Activated CD4-positive, alpha-beta memory T cell treated with anti-CD3 and anti-CD28 coated beads, Interleukin-2, amount 10 ng/mL, durations not matched to agents 7 days and 5 days (primary cell): ENCODE measurements at places on chromosomes 1 and 21. TPM values are rescaled to one million over a fixed set of nuclear protein-coding genes. Genes with fewer than 3 reads are reported as not detected.

DNA sequence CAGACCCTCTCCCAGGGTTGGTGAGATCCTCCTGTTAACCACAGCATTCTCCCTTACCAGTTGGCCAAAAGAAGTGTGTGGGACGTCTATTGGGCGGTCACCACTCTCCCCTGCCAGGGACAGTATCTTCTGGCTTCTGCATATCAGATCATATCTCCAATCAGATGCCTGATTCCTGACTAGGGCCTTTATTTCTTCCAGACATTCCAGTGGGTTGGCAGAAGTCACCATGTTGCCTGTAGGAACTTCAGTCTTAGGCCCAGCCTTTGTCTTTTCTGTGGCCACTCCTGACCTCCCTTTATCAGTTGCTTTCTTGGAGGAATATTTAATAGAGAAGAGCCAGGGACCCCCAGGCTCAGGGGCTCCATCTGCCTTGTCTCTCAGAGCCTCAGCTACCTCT, 130.4 kb upstream of the F3 start:
- DNase-seq, result no peak

- no peak for DNase-seq
These were observed 762.9 kb downstream of the LTN1 start for GRCh38 chr21:28229814-28230213.

ST6GALNAC5 gene
- total RNA-seq, result not detected

KRTAP11-1 gene
- not detected for total RNA-seq

DNA sequence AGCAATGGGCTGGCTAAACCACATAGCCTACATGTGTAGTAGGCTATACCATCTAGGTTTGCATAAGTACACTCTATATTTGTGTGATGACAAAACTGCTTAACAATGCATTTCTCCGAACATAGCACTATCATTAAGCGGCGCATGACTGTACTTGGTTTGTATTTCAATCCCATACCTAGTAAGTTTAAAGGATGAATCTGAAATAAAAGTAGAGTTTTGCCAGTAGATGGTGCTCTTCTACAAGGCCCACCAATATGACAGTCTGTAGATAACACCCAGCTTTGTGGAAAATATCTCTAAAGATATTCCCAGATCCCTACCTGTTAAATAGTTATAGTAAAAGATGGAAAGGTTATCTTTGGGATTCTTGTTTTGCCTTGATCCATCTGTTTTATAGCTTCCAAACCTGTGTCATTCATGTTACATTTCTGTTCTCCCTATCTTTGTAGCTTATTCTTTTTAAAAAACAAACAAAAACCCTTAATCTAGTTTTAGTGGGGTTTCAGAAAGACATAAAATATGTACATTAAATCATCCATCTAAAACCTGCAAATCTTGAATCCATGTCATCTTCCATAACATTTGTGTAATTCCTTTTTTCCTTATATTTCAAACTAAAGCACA, 33.9 kb upstream of the ASPM start:
- DNase-seq, result no peak

DNA sequence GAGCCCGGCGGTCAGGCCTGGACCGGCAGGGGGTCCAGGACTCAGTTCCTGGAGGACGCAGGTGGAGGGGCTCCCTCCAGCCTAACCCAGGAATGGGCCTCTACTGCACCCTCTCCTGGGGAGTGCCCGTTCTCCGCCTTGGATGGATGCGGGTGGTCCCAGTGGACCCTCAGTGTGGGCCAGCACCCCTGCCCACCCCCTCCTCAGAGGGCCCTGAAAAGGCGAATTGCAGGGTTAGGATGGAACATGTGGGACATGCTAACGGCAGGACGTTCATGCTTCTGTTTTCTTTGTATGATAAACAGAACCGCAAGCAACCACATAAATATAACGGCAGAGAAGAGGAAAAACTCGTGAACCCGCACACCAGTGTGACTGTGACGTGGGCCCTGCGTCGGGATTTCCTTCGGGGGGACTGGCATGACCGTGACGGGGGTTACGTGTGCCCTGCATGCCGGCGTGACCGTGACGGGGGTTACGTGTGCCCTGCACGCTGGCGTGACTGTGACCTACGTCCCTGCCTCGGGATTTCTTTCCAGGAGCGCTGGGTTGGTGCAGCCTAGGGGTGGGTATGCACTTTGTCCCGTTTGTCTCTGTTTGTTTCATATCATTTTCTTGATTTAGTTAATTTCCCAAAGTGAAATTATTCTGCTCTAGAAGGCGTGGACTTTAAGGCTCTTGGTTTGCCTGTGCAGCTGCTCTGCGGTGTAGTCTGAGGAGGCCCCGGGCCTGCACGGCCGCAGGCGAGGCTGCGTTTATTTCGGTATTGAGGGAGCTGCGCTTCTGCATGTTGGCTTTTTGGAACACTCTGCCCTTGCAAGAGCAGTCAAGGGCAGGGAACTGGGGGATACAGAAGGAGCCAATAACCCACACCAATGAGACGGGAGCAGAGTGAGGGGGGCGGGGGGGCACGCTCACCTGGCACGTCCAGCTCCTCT, 3.1 kb downstream of the FTCD start:
- DNase-seq, result no peak

- DNase-seq, result no peak
These were observed 615 bp downstream of the GPR161 start for GRCh38 chr1:168135921-168136708.

GNL2 gene
- total RNA-seq, result 50.6 TPM

GRCh38 chr1:220431554-220432239, 96.2 kb upstream of the MARK1 start:
- no peak for DNase-seq

DNA sequence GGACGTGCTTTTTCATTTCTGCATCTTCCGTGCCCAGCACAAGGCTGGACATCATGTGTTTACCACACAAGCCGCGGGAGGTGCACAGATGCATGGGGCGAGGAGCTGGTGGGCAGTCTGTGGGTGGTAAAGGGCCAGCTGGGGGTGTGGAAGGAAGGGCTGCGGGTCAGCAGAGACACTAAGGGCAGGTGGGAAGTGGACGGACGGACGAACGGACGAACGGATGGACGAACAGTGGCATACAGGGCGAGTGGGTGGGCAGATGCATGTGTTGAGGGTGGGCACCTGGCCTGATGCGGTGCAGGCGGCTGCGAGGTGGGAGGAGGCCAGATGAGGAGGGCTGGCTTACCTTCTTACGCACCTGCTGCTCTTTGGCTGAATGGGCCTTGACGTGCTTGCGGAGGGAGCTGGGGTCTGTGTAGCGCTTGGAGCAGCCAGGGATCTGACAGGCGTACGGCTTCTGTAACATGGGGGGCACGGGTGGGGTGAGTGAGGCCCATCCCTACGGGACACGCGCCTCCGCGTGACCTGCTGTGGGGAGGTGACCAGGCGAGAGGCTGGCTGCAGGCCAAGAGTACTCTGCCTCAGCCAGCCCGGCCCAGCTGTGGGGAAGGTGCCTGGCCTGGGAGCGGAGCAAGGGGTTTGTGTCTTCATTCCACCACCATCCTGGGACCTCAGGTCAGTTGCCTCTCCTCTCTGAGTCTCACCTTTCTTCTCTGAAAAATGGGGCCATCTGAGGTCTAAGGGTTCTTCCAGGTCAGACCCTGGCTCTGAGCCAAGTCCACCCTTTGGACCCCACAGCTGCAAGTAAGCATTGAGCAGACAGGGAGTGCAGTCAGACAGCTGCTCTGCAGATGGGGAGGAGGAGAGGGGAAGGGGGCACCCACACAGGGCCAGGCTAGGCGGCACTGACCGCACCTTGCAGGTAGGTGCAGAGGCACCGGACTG, 65.5 kb downstream of the DMRTB1 start:
- no peak for DNase-seq

DNA sequence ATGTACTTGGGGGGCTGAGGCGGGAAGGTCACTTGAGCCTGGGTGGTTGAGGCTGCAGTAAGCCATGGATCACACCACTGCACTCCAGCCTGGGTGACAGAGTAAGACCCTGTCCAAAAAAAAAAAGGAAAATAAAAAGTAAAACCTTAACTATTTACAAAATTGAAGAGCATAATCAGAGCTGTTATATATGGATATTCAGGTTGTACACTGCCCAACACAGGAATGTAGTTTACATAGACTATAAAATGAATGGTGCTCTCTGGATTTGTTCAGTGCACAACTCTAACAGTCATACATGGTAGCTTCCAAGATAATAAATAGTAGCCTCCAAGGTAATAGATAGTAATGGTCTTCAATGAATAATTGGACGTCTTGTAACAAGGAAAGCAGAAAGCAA, 22.6 kb upstream of the SRSF10 start:
- no peak for DNase-seq

DNA sequence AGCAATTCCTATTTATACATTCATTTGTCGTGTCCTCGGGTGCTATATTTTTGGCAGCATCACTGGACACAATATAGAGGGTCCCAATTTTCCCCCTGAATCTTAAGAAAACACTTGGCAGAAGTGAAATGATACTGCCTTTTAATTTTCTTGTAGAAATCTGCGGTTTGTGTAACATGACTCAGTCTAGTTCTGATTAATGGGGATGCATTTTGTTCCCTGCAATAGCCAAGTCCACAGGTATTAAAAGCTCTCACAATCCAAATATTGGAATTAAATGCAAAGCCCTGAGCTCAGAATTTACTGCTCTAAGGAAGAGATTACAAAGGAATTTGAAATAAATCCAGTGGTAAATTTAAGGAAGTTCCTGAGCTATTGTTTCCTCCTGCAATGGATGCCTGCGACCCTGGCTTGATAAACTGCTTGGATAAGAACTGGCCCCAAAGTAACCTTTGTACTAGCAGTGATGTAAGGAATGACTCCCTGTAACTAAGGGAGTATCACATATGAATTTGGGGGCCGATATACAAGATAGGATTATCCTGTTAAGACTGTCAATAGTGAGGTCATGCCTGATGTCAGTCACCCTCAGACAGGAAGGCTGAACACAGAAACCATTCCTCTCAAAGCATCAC, 349.7 kb upstream of the C1orf87 start:
- no peak for DNase-seq

DNA sequence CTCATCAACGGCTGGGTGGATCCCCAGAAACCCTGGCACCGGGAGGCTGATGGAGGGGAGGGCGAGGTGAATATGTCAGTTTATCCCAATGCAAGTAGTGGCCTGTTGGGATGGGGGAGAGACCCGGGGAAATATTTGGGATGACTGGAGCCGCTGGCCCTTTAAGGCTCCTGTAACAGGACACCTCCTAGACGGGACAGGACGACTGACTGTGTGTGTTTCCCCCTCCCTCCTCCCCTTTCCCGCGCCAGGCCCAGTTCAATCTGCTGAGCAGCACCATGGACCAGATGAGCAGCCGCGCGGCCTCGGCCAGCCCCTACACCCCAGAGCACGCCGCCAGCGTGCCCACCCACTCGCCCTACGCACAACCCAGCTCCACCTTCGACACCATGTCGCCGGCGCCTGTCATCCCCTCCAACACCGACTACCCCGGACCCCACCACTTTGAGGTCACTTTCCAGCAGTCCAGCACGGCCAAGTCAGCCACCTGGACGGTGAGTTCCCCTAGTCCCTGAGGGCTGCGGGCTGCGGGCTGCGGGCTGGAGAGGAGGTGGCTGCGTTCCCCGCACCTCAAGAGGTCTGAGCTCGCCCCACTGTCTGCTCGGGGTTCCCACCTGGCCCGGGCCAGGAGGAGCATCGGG, 44.8 kb upstream of the CCDC27 start:
- DNase-seq, result no peak

DNA sequence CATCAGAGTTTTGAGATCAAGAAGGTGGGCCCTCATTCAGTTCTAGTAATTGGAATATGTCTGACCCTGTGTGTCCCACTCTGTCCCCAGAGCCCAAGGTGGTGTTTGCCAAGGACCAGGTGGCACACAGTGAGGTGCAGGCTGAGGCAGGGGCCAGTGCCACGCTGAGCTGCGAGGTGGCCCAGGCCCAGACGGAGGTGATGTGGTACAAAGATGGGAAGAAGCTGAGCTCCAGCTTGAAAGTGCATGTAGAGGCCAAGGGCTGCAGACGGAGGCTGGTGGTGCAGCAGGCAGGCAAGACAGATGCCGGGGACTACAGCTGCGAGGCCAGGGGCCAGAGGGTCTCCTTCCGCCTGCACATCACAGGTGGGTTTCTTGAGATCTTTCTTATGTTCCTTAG, 35.2 kb downstream of the OBSCN start:
- no peak for DNase-seq

- DNase-seq, result no peak
These were observed 163.0 kb upstream of the EDN2 start for GRCh38 chr1:41647221-41648135.

CA14 gene
- total RNA-seq, result not detected

FCAMR gene
- not detected for total RNA-seq

DNA sequence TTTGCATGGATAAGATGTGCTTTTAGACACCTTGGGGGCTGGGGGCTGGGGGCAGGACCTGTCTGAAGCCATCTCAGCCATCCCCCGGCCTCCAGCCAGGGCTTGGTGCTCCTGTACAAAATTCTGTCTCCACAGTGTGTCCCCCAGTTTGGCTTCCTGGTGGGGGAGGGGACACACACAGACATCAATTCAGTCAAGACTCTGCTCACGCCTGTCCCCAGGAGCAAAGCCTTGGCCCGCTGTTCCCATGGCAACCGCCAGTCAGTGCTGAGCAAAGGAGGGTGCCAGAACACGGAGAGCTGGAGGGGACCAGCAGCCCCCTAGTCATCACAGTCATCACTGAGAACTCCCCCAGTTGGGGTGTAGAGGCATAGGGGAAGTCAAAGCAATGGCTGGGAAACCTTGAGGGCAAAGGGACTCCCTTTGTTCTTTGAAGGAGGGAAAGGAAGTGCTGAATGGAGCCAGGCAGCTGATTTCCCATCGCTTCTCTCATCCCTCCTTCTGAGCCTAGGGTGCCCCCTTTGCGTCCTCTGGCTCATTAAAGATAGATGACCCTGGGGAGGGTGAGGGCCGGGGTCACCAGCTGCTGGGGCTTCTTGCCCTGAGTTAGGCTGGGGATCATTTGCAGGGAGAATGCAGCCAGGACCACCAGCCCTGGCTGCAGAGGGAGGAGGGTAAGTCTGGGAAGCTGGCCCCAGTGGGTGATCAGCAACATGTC, 134.9 kb upstream of the IPO9 start:
- no peak for DNase-seq

AQP10 gene
- total RNA-seq, result not detected

SPRR2B gene
- total RNA-seq, result not detected

DNA sequence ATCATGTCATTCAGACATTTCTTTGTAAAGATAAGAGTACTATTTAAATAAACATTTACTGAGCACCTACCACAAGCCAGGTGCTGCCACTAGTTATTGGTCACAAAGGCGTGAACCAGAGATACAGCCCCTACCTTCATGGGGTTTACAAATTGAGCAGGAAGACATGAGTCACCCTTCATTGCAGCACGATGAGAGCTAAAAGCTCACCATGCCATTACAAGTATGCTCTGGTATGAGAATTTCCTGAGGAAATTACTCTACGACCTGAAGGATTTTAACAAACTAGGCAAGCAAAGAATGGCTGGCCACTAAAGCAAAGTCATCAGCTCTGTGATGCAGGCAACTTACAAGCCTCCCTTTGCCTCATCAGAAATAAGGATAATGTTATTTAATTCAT, 346.8 kb downstream of the BRINP2 start:
- DNase-seq, result no peak

GPR52 gene
- 1.6 TPM for total RNA-seq

GRCh38 chr21:42061986-42062235, 9.2 kb upstream of the UMODL1 start:
- DNase-seq, result no peak

C1QC gene
- not detected for total RNA-seq

PFDN2 gene
- total RNA-seq, result 78.8 TPM
